D721Med (cell line): ENCODE measurements at places on chromosomes 5 and 9.

DNA sequence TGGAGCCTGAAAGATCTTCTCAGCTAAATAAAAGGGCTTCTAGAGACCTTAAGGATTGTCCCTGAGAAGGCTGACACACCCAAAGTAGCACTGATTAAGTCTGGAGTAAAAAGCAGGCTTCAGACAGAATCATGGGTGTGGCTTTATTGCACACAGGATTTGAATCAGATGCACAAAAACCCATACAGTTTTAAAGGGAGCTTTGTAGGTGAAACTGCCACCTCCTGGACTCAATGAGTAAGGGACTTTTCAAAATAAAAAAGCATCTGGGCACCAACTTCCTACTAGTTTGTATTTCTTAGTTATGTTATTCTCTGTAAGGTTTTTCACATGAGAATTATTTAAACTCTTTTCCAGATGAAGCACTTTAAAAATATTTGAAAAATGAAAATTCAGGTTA, 129.4 kb downstream of the EDIL3 start:
- DNase-seq = no peak

DNA sequence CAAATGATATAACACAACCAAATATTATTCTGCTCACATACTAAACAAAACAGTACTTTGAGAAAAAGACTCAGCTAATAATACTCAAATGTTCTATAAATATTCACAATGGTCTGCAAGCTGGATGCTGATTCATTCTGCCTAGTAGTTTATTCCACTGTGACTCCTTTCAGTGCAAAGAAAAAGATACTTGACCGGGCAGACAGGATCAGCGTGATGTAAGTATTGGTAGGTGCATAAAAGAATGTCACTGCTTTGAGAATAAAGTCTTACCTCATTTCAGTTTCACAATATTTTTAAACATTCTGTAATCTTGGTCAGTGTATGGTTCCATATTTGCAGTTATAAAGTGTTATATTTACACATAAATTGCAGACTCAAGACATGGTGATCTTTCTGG, 223.0 kb upstream of the NUDT12 start:
- no peak for DNase-seq

- DNase-seq = no peak
Observed at GRCh38 chr5:96177303-96177869, 215.7 kb upstream of the ELL2 start.

- no peak for DNase-seq
Observed at GRCh38 chr5:129958581-129958980, 54.3 kb downstream of the CHSY3 start.

- DNase-seq = no peak
Observed at GRCh38 chr5:128196791-128197190, 113.2 kb downstream of the SLC12A2 start.

GRCh38 chr9:68721666-68722330, 16.8 kb downstream of the PIP5K1B start:
- DNase-seq = no peak

GRCh38 chr9:93276973-93277372, 93.0 kb downstream of the WNK2 start:
- DNase-seq = no peak

GRCh38 chr9:96157675-96158074, 144.3 kb downstream of the HSD17B3 start:
- no peak for DNase-seq

DNA sequence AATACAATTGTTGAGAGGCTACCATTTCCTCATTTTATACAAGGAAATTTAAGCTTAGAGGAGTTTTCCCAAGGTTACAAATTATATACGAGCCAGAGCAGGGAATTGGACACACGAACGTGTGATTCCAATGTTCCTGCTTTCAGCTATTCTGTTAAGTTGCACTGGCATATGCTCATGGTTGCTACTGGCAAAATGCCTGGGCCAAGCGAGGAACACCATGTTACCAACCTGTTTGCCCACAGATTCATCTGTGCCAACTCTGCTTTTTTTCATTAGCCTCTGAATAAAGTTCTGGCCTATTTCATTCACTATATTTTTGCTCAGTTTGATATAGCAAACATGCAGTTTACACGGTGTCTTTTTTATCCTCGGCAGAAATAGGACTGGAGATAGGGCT, 5.1 kb upstream of the C5orf46 start:
- no peak for DNase-seq

- no peak for DNase-seq
Observed at GRCh38 chr5:31408814-31409213, 123.1 kb downstream of the DROSHA start.

GRCh38 chr9:4739587-4740387, 1.2 kb downstream of the AK3 start:
- no peak for DNase-seq

DNA sequence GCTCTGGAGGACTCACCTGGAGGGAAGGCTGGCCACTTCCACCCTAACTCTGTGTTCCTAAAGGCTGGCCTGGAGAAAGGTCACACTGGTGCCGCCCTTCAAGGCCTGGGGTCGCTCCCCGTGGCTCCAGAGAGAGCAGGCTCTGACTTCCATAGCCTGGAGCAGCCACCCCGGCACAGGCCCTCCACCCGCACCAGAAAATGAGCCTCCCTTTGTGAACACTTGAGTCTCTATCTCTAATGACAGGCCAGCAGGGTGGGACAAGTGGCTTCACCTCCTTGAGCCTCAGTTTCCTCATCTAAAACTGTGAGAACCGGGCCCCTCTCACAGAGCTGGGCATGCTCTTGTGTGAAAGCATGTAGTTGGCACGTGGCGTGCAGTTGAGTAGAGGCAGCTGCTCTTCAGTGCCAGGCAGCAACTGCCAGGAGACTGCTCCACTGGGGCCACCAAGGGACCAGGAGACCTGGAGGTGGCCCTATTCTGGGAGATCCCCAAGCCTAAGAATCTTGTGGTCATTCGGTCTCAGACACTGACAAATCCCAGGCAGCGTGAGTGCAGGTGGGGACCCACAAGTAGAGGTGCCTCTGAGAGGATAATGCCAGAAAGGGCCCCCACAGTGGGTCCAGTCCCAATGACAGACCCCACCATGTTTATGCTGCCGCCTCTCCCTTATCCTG, 56.7 kb upstream of the GARNL3 start:
- no peak for DNase-seq

DNA sequence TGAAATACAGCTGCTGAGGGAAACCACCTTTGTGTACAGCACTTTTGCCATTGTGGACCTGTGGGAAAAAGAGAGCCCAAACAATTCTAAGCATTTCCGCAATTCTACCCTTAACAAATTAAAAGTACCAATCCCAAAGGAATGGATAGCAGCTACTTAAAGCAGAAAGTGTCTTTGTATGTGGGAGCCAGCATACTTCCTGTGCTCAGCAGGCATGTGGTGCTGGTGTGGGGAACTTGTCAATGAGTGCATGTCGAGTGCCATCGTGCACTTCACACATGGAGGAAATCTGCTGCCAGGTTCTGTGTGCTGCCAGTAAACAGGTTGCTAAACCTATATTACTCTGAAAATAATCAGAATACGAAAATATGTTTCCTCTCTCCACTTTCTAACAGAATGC, 399.0 kb downstream of the LRRC70 start:
- no peak for DNase-seq

GRCh38 chr5:124417196-124417595, 329.2 kb downstream of the ZNF608 start:
- no peak for DNase-seq

GRCh38 chr5:65332591-65332990, 149.1 kb downstream of the ADAMTS6 start:
- no peak for DNase-seq

GRCh38 chr9:124752967-124753366, 18.1 kb downstream of the NR6A1 start:
- no peak for DNase-seq

GRCh38 chr5:10218658-10219057, 31.0 kb downstream of the ATPSCKMT start:
- no peak for DNase-seq

DNA sequence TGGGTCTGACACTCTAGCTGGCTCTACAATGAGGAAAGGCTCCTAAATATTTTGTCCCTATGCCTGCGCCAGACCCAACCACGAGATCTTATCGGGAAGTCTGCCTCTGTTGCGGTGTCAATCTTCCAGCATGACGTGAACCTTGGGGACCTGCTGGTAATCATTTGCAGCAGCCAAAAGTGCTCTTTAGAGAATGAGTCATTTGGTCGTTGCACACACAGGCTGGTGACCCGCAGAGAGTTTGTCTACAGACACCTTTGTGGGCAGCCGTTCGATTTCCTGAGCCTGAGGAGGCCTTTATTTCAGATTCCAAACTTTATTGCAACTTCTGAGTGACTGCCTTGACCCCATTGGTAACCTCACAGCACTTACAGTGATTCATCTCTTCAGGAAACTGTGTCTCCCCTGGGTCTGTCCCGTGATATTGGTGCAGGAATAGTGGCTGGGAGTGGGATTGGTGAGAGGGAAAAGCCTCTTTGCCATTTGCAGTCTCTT, 326.1 kb downstream of the NSG2 start:
- DNase-seq = no peak

- DNase-seq = no peak
Observed at GRCh38 chr5:68428231-68428811, 212.8 kb downstream of the PIK3R1 start.

DNA sequence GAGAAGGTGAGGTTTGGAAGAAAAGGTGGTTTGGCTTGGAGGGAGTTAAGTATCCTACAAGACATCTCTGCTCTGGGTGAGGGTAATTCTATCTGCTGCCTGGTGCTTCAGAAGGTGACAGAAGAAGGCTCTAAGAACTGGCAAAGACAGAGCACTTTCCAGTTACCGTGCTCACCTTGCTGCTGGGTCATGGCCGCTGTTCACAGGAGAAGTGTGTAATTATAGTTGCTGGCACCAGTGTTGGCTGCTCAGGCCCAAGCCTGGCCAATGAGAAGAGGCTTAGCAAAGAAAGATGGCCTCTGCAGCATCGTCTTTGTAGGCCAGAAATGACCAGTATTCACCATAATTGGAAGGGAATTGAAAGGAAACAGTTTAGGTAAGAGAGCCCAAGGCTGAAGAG, 37.9 kb upstream of the KLF9 start:
- no peak for DNase-seq

- DNase-seq = no peak
Observed at GRCh38 chr9:132605387-132605786, 23.0 kb downstream of the BARHL1 start.

DNA sequence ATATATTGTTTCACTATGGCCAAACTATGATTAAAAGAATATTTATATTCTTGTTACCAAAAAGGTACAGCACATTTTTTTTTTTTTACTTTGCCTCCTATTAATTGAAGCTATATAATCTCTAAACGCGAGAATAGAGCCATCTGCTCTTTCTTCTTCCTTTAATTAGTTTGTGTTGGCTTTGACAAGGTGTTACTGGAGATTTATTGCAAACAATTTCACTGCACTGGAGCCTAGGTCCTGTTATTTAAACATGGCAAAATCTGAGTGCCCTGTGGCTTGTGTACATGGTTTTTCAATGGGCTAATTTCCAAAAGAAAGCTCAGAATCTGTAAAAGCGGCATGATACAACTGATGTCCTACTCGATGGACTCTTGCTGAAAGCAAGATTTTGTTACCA, 40.8 kb upstream of the GABRG2 start:
- no peak for DNase-seq

GRCh38 chr5:111394586-111394985, 117.7 kb downstream of the STARD4 start:
- no peak for DNase-seq

- DNase-seq = no peak
Observed at GRCh38 chr9:121667214-121667613, 15.8 kb downstream of the DAB2IP start.

DNA sequence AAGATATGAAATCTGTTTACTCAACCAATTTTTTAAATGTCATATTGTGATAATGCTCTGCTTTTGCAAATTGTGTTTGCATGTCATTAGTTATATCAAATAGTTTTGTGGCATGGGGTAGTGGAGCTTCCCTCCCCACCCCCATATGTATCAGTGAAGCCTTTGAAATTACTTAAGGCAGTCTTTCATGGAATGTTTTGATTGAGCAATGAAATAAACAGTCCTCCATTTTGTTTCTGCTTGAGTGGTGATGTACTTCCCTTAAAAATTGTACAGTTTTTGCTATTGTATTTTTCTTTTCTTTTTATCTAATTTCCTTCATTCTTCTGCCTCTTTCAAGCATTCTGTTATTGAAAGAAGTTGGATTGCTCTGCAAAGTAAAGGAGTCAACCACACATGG, 3.5 kb downstream of the SOWAHA start:
- no peak for DNase-seq

DNA sequence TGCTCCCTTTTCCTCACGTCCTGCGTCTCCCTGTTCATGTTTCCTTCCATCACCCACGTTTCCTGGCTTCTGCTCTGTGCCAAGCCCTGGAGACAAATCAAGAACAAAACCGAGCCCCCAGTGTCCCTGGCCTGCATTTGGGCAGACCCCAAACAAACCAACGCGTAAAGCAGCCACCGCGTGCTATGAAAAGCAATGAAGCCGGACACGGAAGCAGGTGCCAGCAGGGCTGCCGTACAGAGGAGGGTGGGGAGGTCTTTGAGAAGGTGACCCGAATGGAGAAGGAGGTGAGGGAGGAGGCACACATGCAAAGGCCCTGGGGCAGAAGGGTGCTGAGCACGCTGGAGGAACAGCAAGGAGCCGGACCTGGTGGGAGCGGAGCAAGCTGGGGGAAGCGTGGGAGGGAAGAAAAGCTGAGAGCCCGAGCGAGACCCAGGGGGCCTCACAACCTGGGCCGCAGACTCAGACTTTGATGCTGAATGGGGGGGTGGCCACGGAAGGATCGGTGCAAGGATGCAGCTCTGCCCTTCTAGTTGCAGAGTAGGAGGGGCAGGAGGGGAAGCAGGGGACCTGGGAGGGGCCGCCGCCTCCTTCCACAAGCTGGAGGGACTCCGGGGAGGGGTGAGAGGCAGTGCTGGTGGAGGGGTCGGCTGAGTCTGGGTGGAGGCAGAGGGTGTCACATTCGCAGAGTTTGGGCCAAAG, 1.4 kb upstream of the QSOX2 start:
- no peak for DNase-seq

GRCh38 chr5:74320526-74320925, 320.0 kb downstream of the ENC1 start:
- DNase-seq = no peak

- DNase-seq = no peak
Observed at GRCh38 chr9:10721301-10721700, 108.5 kb upstream of the PTPRD start.

GRCh38 chr9:131500939-131501541, 1.7 kb upstream of the POMT1 start:
- no peak for DNase-seq
